ENCODE measurements at places on chromosomes 1 and 21. TPM values are rescaled to one million over a fixed set of nuclear protein-coding genes. Genes with fewer than 3 reads are reported as not detected.

PCP4L1 gene
- 0.83 TPM for total RNA-seq

DNA sequence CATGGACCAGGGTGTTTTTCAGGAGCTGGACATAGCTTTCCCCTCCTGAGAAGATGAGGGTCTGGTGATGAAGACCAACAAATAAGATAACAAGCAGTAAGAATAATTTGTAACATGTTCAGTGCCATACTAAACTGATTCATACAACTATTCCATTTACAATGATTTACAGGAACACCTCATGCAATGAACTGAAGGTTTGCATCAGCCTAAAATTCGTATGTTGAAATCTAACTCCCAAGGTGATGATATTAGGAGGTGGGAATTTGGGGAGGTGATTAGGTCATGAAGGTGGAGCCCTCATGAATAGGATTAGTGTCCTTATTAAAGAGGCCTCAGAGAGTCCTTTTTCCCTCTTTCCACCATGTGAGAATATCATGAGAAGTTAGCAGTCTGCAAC lies 15.9 kb upstream of the NIBAN1 start:
- H3K4me3 ChIP-seq = no peak overlapping the region
- no peaks in the 10 kb centered on the region for H3K36me3 ChIP-seq
- no peak for DNase-seq
- H3K27me3 ChIP-seq = no peaks in the 10 kb centered on the region

DNA sequence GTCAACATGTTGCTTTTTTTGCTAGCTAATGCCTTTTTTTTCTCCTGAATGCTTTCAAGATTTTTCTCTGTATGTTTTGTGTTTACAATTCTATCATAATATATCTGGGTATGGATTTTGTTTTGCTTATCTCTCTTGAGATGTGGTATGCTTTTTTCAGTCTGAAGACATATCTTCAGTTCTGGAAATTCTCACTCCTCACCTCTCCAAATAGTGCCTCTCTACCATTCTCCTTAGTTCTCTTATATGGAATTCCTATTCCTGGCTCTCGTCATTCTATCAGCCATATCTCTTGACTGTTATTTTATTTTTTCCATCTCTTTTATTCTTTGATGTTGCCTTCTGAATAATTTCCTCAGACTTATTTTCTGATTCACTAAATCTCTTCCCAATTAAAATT lies 58.4 kb downstream of the IVNS1ABP start:
- no peaks in the 10 kb centered on the region for H3K36me3 ChIP-seq
- H3K27ac ChIP-seq = no peak overlapping the region
- no peak overlapping the region for H3K4me3 ChIP-seq
- DNase-seq = no peak
- H3K27me3 ChIP-seq = no peaks in the 10 kb centered on the region

- H3K27ac ChIP-seq = no peak overlapping the region
- no peaks in the 10 kb centered on the region for H3K4me1 ChIP-seq
- H3K36me3 ChIP-seq = no peaks in the 10 kb centered on the region
- DNase-seq = no peak
These were observed 182.9 kb upstream of the ATP1B1 start for GRCh38 chr1:168923521-168924136.

GRCh38 chr1:206887701-206888100 lies 9.5 kb upstream of the IL24 start:
- no peak overlapping the region for H3K27ac ChIP-seq
- no peak overlapping the region for H3K4me3 ChIP-seq
- no peaks in the 10 kb centered on the region for H3K27me3 ChIP-seq
- H3K36me3 ChIP-seq = no peaks in the 10 kb centered on the region

C1orf210 gene
- 40.8 TPM for total RNA-seq

FCRL4 gene
- not detected for total RNA-seq

GRCh38 chr21:46096596-46097335 lies 1.1 kb upstream of the COL6A2 start:
- no peaks in the 10 kb centered on the region for H3K4me1 ChIP-seq
- H3K27me3 ChIP-seq = no peaks in the 10 kb centered on the region
- no peak overlapping the region for H3K27ac ChIP-seq
- DNase-seq = peak; percentile 0
- H3K36me3 ChIP-seq = no peaks in the 10 kb centered on the region
- H3K4me3 ChIP-seq = no peak overlapping the region

- H3K27ac ChIP-seq = no peak overlapping the region
- H3K4me1 ChIP-seq = no peaks in the 10 kb centered on the region
- H3K4me3 ChIP-seq = no peak overlapping the region
- DNase-seq = no peak
These were observed 40.0 kb upstream of the PTPRC start for GRCh38 chr1:198598796-198599321.

CD101 gene
- 1.3 TPM for total RNA-seq

DNA sequence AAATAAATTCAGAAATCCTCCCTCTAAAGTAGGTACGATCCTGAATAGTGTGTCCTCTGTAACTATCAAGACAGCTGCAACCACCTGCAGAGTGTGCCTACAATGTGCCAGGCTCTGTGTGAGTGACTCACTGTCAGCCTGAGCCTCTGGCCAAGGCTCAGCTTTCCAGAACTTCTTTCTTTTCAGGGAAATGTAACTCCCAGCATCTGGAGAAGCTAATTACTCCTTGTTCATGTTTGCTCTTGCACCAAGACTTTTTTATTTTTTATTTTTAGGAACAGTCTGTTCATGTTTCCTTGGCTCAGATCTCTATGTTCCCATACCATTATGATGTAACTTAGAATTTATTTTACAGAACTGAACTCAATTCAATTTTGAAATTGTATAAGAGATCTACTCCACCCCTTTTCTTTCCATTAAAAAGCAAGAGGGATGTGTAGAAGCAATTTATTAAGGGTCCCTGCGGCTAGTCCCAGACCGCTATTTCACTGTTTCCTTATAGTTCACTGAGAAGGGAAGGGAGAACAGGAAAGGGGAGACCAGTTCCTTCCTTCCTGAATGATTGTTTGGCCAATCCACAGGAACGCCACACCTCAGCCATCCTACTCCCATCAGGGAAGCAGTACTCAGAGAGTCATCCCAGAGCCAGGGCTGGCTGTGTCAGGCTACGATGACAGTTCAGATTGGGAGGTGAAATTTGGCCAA lies 112.4 kb upstream of the ZNF648 start:
- H3K4me1 ChIP-seq = peaks cover 7% of the 10 kb centered on the region
- H3K27ac ChIP-seq = no peak overlapping the region

- no peak for DNase-seq
- H3K4me3 ChIP-seq = no peak overlapping the region
- no peaks in the 10 kb centered on the region for H3K27me3 ChIP-seq
- H3K4me1 ChIP-seq = no peaks in the 10 kb centered on the region
- H3K27ac ChIP-seq = no peak overlapping the region
These were observed 9.0 kb upstream of the SRSF4 start for GRCh38 chr1:29190718-29191117.

DNA sequence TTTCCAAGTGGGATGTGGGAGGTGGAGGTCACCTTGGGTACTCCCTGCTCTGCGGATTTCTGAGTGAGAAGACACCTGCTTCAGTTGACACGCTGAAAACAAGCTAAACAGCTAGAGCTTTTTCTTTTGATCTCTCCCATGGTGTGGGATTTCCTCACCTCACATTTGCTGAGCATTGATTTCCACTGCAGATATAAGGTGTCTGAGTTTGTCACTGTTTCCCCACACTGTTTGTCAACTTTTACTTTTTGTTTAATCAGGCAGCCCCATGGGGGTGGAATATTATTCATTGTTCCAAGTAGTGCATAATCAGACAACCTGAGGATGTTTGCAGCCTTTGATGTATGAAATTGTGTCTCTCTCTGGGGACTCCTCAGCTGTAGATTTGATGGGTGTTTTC lies 49.5 kb downstream of the FASLG start:
- H3K27ac ChIP-seq = no peak overlapping the region
- H3K27me3 ChIP-seq = no peaks in the 10 kb centered on the region
- H3K4me1 ChIP-seq = no peaks in the 10 kb centered on the region
- DNase-seq = no peak

ZBED6 gene
- 32.1 TPM for total RNA-seq

HCN3 gene
- total RNA-seq = 1.5 TPM

FMO1 gene
- 0.81 TPM for total RNA-seq

LYST gene
- total RNA-seq = 47.3 TPM

DNA sequence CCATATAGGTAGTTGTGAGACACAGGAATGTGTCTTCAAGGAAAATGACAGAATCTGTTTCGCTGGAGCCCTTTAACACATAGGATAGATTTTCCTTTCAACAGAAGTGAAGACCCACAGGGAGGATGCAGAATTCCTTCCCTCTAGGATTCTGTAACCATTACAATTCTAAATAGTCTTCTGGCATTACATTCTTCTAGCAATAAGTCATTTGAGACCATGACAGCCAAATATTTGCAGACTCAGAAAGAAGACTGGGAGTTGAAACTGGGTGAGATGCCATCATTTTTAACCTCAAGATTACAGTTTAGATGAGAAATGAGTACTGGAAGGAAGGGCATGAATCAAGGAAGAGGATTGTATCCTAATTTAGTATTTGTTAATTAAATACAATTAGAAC lies 61.6 kb downstream of the ZBTB18 start:
- no peaks in the 10 kb centered on the region for H3K4me1 ChIP-seq
- no peak overlapping the region for H3K4me3 ChIP-seq
- no peaks in the 10 kb centered on the region for H3K27me3 ChIP-seq
- no peaks in the 10 kb centered on the region for H3K36me3 ChIP-seq
- no peak overlapping the region for H3K27ac ChIP-seq

DNA sequence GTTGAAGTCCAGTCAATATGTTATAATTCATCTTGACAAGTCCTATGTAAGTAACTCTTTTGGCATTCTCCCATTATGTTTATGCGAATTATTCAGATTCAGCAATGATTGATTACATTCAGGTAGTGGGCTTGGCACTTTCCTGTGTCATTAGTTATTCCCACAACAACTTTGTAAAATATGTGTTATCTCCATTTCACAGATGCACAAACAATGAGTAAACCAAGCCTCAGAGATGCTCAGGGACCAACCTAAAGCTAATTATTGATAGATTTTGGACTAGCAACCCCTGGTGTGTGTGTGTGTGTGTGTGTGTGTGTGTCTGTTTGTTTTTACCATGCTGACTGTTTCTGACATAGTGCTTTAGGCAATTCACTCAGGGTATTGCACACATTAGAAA lies 371.1 kb upstream of the C1orf87 start:
- no peaks in the 10 kb centered on the region for H3K27me3 ChIP-seq
- H3K4me1 ChIP-seq = no peaks in the 10 kb centered on the region
- no peak overlapping the region for H3K4me3 ChIP-seq
- no peak overlapping the region for H3K27ac ChIP-seq

TFF3 gene
- total RNA-seq = 1,534 TPM

- H3K36me3 ChIP-seq = no peaks in the 10 kb centered on the region
- no peak overlapping the region for H3K4me3 ChIP-seq
- H3K27me3 ChIP-seq = no peaks in the 10 kb centered on the region
- H3K27ac ChIP-seq = no peak overlapping the region
- DNase-seq = no peak
These were observed 64.0 kb upstream of the CHRM3 start for GRCh38 chr1:239322369-239322768.

EFNA3 gene
- 1.8 TPM for total RNA-seq

- H3K27ac ChIP-seq = no peak overlapping the region
- H3K27me3 ChIP-seq = no peaks in the 10 kb centered on the region
- H3K4me3 ChIP-seq = peak overlapping the region; percentile 43
- no peak for DNase-seq
These were observed 1.2 kb downstream of the LRIG2 start for GRCh38 chr1:113074237-113074636.

- no peak for DNase-seq
- H3K27me3 ChIP-seq = no peaks in the 10 kb centered on the region
- H3K27ac ChIP-seq = no peak overlapping the region
- H3K36me3 ChIP-seq = no peaks in the 10 kb centered on the region
These were observed 40.0 kb upstream of the DPH5 start for GRCh38 chr1:101065575-101065974.

DOCK7 gene
- 34.1 TPM for total RNA-seq
